Prostate gland (tissue), 2 donors: ENCODE measurements at places on chromosomes 5 and 9. TPM values are rescaled to one million over a fixed set of nuclear protein-coding genes. Genes with fewer than 3 reads are reported as not detected.
A peak's percentile ranks its signal among the peaks of the same experiment; 100 is the strongest.

DNA sequence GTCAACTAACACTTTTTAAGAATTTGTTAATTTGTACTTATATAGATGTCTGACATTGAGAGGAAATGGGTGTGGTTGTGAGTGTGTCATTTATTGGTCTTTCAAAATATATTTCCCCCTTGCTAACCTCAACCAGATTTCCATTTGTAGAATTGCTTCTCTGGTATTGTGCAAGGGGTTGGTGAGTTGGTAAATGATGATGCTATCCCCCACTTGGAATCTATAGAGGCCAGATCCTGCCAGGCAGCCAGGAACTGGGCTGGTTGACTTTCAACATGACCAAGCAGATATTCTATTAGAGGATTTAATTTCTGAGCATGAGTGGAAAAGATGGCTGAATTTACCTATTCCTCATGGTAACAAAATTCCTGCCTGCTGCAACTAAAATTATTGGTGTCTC, 306.6 kb upstream of the KIF2A start:
- no peaks in the 10 kb centered on the region for H3K4me1 ChIP-seq
- DNase-seq = no peak
- H3K27me3 ChIP-seq = no peaks in the 10 kb centered on the region
- H3K36me3 ChIP-seq = no peaks in the 10 kb centered on the region
- no peak overlapping the region for H3K27ac ChIP-seq

- H3K36me3 ChIP-seq = no peaks in the 10 kb centered on the region
- DNase-seq = no peak
- no peaks in the 10 kb centered on the region for H3K27me3 ChIP-seq
Measured at GRCh38 chr5:179258922-179259730, 86.1 kb downstream of the ADAMTS2 start.

DNA sequence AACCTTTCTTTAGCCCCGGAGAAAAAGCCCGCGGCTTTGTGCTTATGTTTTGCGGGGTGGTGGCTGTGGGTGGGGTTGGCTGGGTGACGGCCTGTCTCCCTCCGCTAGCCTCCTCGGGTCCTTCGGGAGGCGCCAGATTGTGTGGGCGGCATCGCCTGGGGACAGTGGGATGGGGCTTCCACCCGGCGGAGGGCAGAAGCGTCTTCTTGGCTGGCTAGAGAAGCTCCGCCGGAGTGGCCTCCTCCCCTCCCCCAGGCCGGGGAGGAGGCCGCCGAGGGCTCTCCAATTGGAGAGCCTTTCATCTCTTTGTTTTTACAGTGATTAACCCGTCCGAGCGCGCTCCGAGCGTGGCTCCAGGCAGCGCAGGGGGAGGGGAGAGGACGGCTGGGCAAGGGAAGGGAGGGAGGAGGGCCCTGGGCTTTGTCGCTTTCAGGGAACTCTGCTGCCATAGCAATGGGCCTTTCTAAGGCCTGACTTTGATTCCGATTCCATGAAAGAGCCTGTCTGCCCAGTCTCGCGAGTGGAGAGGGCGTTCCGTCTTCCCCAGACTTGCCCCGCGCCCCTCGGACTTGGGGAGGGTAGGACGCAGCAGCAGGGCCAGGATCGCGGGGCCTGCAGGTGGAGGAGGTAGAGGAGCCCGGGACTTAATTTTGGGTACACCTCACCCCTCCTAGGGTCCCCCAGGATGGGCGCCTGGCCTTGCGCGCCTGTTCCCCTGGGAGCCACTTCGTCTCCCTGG, 36.7 kb upstream of the TIFAB start:
- DNase-seq = no peak
- H3K4me3 ChIP-seq = peak overlapping the region; percentile 13
- H3K27ac ChIP-seq = no peak overlapping the region
- H3K4me1 ChIP-seq = no peaks in the 10 kb centered on the region
- no peaks in the 10 kb centered on the region for H3K27me3 ChIP-seq

DNA sequence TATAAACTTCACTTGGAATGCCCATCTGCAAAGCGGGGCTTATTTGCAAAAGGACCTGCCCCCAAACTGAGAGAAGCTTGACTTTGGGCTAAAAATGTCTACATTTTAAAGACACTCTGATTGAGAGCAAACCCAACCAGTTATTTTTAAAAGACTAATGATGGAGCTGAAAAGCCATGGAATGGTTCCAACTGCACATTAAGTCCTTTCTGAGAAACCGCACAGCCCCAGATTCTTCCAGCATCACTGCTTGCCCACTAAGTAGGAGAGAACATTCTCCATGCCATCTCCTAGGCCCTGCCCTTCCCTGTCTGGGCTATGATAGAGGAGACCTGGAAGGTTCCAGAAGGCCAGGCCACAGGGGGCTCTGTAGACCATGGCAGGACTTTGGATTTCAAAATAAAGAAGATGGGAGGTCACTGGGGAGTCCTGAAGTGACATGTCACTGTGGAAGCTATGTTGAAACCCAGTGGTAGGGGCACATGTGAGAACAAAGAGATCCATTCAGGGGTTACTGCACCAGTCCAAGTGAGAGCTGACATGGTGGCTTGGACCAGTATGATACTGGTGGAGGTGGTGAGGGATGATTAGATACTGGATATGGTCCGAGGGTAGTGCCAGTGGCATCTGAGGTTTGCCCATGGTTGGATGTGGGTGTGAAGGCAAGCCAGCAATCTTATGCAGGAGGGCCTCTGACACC, 179.2 kb downstream of the DAB2IP start:
- H3K4me1 ChIP-seq = no peaks in the 10 kb centered on the region
- no peak overlapping the region for H3K27ac ChIP-seq
- no peaks in the 10 kb centered on the region for H3K27me3 ChIP-seq
- no peaks in the 10 kb centered on the region for H3K36me3 ChIP-seq

DNA sequence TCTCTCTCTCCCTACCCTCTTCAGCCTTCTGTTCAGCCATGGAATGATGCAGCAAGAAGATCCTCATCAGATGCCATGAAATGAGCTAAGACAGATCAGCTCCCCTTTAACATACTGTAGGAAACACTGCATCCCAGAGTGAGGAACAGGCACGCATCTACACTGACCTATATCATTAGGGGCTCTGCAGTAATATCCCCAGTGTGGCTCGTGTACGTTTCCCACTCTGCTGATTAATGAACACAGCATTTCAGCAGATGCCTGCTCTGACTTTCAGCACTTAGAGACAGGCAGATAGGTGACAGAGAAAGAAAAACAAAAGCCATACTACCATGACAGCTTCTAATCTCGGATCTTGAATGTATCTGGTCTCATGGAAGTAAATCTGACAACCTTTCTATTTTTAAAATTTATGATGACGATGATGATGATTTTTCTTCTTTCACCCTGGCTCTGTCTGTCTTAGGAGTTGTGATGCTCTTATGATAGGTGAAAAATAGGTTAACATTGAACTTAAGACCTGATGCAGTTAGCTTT, 750.3 kb downstream of the CDH12 start:
- no peaks in the 10 kb centered on the region for H3K27me3 ChIP-seq
- H3K4me1 ChIP-seq = no peaks in the 10 kb centered on the region
- H3K4me3 ChIP-seq = no peak overlapping the region

GRCh38 chr9:136305804-136306203, 1.9 kb upstream of the CCDC187 start:
- H3K4me3 ChIP-seq = no peak overlapping the region
- H3K36me3 ChIP-seq = no peaks in the 10 kb centered on the region
- H3K27ac ChIP-seq = no peak overlapping the region
- H3K4me1 ChIP-seq = no peaks in the 10 kb centered on the region
- DNase-seq = no peak
- H3K27me3 ChIP-seq = no peaks in the 10 kb centered on the region

DNA sequence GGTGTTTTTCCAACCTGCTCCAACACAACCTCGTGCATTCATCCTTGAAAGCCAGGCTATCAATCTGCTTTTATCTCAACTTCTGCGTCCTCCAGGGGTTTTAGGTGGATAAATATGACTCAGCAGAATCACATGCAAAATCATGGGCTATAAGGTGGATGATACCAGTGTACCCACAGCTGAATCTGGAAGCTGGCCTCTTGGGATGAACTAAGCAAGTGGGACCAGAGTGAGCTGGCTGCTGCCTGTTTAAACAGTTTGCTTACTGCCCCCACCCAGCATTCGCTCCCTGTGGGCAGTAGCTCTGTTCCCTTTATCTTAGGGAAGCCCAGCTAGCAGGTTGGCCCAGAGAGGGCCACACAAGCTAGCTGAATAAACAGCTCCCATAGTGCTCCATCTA, 194.0 kb downstream of the CRB2 start:
- no peaks in the 10 kb centered on the region for H3K4me1 ChIP-seq
- H3K27ac ChIP-seq = no peak overlapping the region
- no peaks in the 10 kb centered on the region for H3K27me3 ChIP-seq
- no peak for DNase-seq
- no peak overlapping the region for H3K4me3 ChIP-seq
- no peaks in the 10 kb centered on the region for H3K36me3 ChIP-seq

GRCh38 chr5:71783891-71784290, 64.8 kb downstream of the CARTPT start:
- DNase-seq = no peak
- no peak overlapping the region for H3K4me3 ChIP-seq
- H3K27me3 ChIP-seq = no peaks in the 10 kb centered on the region
- H3K27ac ChIP-seq = no peak overlapping the region

GLE1 gene
- total RNA-seq = 34.2 TPM

DNA sequence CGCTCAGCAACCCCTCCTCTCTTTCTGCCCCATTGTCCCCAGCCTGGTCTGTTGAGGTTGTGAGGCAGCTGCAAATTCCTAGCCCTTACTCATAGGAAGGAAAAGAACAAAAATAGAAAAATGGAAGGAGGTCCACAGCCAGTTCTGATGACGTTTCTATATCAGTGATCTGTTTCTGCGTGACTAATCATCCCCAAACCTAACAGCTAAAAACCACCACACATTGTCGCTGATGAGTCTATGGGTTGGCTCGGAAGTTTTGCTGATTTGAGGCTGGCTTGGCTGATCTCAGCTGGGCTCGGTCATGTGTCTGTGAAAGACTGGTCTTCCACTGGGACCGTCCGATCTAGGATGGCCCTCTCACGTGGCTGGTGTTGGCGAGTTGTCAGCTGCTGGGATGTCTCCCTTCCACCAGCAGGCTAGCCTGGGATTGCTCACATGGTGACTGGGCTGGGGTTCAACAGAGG, 200.6 kb upstream of the ZNF618 start:
- H3K27ac ChIP-seq = no peak overlapping the region
- H3K27me3 ChIP-seq = no peaks in the 10 kb centered on the region
- no peak for DNase-seq
- H3K4me1 ChIP-seq = no peaks in the 10 kb centered on the region

GRCh38 chr9:17695482-17695881, 116.6 kb downstream of the SH3GL2 start:
- H3K27ac ChIP-seq = no peak overlapping the region
- H3K4me1 ChIP-seq = no peaks in the 10 kb centered on the region
- no peaks in the 10 kb centered on the region for H3K27me3 ChIP-seq
- H3K4me3 ChIP-seq = no peak overlapping the region
